ENCODE measurements at places on chromosomes 16 and 17.

GRCh38 chr16:9297437-9298113 is 206.1 kb downstream of the HAPSTR1 start:
- no peak for DNase-seq

DNA sequence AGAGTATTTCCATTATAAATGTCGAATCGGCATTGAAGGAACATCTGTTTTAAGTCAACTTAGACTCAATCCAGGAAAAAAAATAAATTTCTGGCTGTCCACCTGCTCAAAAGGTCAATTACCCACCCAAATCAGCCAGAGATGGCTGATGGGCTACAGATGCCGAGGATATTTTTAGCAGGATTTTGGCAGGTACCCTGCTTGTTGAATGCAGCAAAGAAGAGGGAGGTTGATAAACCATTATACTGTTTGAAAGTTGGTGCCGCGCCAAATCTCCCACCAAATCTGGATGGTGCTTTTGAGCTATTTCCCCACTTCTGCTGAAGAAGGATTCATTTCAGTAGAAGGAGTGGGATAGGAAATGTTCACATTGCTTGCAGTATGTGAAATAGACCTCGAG is 537.7 kb downstream of the MAF start:
- DNase-seq, result no peak

DNA sequence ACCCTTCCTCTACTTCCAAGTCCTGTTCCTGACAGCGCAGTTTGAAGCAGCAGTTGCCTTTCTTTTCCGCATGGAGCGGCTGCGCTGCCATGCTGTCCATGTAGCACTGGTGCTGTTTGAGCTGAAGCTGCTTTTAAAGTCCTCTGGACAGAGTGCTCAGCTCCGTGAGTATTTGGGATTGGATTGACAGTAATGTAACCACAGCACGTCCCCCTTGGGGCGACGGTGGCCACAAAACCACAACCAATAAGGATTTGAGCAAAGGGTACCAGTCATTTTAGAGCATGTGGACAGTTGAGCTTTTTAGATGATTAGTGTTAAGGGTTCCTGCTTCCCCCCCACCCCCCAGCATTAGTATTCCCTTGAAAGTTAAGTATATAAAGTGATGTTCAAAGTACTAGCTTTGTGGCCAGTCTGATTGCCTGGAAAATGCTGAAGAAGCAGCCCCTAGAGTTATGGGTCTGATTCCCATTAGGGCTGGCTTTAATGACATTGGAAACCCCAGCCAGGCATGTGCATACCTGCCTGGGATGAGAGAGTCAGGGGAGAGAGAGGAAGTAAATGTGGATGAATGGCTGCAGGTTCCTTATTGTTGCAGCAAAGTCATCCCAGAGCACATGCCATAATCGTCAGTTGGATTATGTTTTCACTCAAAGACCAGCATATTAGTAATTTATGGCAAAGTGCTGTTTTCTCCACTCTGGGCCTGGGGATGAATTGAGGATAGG is 31.6 kb upstream of the SLC12A3 start:
- no peak for DNase-seq

DNA sequence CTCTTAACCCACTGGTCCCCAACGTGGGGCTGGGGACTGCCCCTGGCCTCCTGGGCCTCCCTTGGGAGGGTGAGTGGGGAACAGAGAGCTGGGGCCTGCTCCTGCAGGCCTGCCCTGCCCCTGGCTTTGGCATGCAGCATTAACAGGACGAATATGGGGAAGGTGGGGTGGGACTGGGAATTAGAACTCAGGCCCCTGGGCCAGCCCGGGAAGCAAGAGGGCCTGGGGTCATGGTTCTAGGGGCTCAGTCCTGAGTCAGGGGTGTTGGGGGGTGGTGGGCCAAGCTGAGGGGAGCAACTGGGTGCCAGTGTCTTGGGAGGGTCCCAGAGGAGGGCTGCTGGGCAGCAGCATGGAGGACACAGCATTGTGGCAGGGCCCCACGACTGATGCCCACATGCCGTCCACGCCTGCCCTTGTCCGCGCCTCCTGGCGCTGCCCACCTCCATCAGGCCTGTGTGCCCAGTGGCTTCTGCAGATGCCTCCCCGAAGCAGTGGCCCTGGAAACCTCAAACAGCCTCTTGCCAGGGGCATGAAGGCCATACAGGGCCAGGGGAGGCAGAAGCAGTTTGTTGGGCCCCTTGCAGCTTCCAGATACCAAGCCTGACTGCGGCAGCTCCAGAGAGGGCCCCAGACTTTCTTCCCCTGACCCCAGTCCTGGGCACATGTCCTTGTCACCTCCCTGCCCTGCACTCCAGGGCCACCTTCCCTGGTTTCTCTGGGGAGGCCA is 4.8 kb downstream of the MAP2K3 start:
- DNase-seq, result no peak

DNA sequence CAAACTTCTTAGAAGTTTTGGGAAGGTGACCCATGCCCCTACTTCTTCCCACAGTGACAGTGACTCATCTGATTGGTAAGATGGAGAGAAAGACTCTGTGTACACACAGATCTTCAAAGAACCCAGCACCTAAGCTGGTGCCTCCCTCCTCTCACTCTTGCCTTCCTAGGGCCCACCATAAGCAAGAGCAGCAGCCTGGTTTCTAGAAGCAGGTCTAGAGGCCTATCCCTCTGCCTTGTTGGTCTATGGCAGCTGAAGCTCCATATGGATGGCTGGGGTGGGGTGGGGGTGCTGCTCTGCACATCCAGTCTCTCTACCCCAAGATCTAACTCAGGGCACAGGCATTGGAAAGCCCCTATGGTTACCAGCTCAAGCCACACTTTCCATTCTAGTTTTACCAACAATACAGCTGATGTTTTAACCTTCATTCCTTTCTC is 47.5 kb downstream of the STAT3 start:
- no peak for DNase-seq

DNA sequence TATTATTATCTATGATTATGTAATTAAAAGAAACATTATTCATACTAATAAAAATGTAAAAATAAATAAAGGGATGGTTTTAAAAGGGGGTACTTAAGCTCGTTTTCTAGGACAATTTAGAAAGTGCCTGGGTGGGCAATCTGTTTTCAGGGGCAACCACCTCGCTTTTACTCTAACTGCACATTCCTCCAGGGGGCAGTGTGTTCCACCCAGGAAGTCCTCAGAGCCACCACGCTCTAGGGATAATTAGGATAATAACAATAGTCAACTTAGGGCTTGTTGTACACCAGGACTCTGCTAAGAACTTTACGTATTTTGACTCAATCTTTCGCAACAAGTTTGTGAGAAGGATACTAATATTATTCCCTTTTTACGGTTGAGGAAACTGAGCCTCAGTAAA is 396.7 kb upstream of the MAF start:
- DNase-seq, result no peak

DNA sequence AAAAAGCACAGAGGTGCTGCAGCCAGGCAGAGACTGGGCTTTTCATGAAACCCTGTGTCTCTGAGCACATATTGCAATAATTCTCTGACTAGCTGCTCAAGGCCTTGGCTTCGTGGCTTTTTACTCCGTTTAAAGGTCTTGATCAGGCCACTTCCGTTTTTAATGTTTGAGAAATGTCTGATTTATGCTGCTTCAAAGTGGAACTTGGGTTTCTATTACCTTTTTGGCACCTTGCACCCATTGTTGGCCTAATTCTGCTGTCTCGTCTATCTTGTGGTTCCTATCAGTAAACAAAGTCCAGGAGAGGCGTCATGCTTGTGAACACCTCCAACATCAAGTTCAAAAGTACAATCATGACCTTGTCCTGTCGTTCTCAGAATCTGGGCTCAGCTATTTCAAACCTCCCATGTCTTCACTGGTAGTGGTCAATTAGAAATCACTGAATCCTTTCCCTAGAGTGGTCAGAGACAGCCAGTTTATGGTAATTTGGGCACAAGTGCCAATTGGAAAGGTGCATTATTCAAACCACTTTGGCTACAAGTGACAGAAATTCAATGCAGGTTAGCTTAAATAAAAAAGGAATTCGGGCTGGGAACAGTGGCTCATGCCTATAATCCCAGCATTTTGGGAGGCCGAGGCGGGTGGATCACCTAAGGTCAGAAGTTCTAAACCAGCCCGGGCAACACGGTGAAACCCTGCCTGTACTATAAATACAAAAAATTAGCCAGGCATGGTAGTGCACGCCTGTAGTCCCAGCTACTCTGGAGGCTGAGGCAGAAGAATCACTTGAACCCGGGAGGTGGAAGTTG is 33.3 kb upstream of the METTL9 start:
- no peak for DNase-seq

DNA sequence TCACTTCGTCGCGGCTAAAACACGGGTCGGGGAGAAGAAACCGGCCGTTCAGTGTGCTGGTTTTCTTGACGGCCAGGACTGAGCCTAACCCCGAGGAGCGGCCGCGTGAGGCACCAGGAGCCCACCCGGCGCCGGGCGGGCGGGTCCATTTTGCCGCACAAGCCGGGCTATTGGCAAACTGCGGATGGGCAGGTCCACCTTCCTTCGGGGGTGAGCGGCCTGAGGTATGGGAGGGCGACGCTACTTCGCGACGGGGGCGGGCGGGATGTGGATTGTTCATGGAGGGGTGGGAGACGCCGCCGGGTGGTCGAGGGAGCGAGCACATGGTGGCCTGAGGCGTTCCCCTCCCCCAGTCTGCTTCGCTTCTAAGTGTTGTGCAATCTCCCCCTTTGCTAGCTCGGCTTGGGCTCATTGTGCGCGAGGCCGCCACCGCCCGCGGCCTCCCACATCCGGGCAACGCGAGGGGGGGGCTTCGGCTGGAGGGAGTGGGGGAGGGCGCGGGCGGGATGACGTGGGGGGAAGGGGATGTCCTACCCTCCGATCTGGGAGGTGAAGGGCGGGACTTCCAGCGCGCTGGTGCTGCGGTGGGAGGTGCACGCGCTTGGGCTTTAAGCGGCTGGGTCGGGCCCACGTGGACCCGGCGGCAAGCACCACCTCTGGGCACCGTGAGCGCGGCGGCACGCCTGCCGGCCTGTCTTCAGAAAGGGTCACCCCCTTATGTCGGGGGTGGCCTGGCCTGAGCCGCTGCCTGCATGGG is 5.9 kb upstream of the CD68 start:
- DNase-seq, result peak; percentile 84

GRCh38 chr17:14341866-14342265 is 41.0 kb downstream of the HS3ST3B1 start:
- DNase-seq, result no peak

DNA sequence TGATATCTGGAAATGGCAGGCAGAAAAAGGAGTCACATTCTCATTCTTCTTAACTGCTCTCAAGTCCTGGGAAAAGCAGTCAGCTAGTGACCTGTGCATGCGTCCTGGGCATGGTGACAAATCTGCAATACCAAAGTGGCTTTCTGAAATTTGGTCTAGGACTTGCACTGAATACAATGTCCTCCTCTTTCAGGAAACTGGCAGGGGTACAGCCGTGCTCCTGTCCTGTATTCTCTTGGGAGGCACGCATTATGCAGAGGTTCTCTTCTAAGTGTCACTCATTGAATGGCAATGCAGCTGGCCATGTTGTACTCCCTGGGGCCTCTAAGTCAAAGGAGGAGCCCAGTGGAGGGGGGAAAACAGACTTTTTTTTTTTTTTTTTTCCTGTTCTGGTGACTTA is 10.6 kb downstream of the PHF12 start:
- DNase-seq, result no peak

- DNase-seq, result no peak
Measured at GRCh38 chr17:1787301-1787902, 25.5 kb downstream of the SERPINF1 start.

- no peak for DNase-seq
Measured at GRCh38 chr16:88867581-88868246, 1.3 kb upstream of the PABPN1L start.

DNA sequence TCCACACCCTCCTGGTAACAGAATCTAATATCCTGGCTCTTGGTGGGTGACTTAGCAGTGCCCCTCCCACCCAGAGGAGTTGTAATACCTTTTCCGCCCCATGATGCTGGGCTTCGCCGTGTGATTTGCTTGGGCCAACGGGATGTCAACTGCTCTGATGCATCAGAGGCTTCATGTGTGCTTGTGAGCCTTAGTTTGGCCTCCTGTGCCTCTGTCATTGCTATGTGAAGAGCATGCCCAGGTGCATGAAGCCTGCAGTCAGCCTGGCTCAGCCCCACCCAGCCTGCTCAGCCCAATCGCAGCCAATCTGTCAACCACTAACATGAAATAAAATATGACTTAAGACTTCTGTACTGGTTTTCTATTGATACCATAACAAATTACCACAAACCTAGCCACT is 201.2 kb upstream of the RPL38 start:
- no peak for DNase-seq

DNA sequence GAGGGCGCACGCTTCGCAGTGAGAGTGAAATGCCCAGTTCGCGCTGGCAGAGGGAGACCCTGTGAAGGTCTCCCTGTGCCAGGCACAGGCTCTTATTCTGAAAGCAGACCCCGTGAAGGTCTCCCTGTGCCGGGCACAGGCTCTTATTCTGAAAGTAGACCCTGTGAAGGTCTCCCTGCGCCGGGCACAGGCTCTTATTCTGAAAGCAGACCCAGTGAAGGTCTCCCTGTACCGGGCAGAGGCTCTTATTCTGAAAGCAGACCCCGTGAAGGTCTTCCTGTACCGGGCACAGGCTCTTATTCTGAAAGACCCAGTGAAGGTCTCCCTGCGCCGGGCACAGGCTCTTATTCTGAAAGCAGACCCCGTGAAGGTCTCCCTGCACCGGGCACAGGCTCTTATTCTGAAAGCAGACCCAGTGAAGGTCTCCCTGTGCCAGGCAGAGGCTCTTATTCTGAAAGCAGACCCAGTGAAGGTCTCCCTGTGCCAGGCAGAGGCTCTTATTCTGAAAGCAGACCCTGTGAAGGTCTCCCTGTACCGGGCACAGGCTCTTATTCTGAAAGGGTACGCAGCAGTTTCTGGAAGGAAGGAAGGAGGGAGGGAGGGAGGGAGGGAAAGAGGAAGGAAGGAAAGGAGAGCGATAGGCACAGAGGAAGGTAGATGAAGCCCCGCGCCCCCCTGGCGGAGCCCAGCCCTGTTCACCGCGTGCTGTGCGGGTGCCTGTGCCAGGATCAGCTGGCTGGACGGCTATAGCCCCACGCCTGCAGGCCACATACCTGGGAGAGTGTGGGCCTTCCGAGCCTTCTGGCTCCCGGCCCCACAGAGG is 55.3 kb downstream of the WDR45B start:
- DNase-seq, result peak; percentile 13

Data from activated T-helper 1 cell treated with anti-CD3 and anti-CD28 coated beads, Interleukin-2, amount 50 U/mL, for 16 hours (primary cell).